ENCODE measurements at places on chromosomes 2 and 18.

- DNase-seq: peak; percentile 85
These were observed 176.7 kb downstream of the NRP2 start for GRCh38 chr2:205858881-205859441.

GRCh38 chr2:1070601-1071000 lies 120.0 kb downstream of the SNTG2 start:
- no peak for DNase-seq

DNA sequence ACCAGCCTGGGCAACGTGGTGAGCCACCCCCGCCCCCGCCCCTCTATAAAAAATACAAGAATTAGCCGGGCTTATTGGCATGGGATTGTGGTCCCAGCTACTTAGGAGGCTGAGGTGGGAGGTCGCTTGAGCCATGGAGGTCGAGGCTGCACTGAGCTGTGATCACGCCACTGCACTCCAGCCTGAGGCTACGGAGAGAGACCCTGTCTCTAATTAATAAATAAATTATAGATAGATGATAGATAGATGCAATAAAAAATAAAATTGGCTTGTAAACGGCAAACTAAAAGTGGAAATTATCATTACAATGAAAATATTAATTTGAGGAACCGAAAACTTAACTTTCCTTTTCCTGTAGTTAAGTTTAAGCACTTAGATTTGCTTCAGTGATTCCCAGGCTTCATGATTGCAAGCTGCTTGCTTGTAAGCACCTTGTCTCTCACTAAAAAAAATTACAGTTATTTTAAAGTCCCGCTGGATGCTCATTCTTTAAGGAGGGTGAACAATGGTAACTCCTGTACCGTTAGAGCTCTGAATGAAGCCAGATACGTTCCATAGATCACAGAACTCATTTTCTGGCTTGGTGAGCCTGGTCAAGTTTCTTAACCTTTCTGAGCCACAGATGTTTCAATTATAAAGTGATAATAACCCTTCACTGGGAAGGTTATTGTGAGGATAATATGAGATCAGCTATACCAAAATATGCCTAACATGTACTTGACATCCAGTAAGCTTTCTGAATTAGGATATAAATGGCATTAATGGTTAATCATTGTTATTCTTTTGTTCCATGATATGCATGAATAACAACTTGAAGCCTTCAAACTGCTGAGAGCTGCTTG lies 9.3 kb upstream of the NARS1 start:
- DNase-seq: no peak

DNA sequence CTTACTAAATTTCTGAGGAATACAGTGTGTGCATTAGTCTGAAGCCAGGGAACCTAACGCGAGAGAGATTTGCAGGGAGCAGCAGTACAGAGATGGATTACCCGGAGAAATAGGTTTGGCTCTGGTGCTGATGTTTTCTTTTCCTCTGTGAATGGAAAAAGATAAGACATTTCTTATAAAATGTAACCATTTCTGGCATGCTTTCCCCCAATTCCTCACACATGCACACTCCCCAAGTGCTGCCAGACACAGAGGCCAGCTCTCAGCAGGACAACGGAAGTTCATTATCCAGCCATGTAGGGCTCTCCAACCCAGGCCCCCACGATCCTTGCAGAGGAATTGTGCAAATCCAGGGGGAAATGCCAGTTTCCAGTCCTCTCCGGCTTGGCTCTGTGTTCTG lies 224.5 kb upstream of the MGAT5 start:
- DNase-seq: no peak

DNA sequence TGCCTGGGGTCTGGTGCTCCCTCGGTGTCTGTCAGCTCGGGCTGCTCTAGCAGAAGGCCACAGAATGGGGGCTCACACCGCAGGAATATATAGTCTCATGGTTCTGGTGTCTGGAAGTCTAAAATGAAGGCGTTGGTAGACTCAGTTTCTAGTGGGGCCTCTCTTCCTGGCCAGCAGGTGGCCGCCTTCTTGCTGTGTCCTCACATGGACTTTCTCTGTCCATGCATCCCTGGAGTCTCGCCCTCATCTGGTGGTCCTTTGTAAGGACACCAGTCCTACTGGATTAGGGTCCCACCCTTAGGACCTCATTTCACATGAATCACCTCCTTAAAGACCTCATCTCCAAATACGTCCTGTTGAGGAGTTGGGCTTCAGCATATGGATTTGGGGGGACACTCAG lies 65.7 kb downstream of the RRM2 start:
- no peak for DNase-seq

GRCh38 chr2:178191004-178191508 lies 3.3 kb upstream of the OSBPL6 start:
- no peak for DNase-seq

DNA sequence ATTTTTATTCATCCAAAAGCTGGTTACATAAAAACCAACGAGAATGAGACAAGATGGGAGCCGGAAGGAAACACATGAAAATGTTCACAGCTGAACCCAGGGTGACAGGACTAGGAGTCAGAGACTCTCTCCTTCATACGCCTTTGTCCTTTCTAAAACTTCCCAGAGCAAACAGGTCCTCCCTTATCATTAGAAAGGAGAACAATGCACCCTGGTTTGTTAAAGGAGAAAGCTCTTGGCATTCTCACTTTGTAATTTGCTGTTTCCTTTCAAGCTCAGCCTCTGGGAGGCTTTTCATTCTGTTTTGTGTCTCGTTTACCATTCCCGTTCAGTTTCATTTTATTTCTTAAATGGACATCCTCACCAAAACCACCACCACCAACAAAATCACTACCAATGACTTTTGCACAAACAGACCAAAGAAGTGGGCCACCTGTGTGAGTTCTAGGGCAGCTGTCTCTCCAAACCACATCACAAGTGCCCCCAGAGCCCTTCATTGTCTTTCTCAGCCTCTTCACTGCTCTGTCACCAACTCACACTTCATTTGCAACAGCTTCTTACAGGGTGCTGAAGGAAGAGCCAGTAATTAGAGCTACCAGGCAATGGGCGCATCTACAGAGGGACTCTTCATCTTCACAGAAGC lies 105.3 kb downstream of the HDAC4 start:
- no peak for DNase-seq

- DNase-seq: no peak
These were observed 60.9 kb upstream of the SLC9A2 start for GRCh38 chr2:102558463-102558862.

DNA sequence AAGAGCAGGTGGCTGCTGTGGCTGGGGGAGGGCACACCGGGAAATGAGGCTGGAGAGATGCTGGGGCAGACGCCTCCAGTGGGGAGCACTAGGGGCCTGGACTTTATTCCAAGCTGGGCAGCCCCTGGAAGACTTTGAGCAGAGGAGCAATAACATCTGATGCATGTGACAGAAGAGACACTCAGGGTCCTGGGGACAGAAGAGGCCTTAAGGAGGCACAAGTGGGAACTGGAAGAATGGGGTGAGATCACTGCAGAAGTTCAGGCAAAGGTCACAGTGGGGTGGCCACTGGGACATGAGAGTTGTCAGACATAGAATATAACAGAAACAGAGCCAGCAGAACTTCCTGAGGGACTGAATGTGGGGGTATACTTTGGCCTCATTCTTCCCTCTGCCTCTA lies 24.0 kb downstream of the TGFA start:
- DNase-seq: no peak

GRCh38 chr18:47387864-47388263 lies 136.4 kb upstream of the SKOR2 start:
- no peak for DNase-seq

DNA sequence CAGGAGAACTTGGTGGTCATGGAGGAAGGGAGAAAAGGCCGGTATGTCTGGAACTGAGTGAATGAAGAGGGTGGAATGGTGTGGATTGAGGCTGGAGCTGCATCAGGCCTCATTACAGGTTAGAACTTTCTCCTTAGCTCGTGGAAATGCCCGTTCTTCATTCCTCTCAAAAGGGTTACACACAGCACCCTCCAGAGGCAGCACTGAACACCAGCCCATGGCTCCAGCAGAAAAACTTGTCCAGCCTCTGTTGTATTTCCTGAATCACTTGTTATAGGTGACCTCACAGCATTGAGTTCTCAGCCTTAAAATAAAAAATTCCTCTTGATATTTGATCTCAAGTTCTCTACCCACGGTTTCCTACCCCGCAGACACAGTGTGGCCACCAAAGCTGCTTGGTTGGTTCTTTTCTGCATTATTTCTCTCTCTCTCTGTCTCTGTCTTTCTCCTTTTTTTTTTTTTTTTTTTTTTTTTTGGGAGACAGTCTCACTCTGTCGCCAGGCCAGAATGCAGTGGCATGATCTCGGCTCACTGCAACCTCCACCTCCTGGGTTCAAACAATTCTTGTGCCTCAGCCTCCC lies 89.6 kb downstream of the ITGB1BP1 start:
- DNase-seq: peak; percentile 76

- DNase-seq: no peak
These were observed 758.9 kb downstream of the LRRTM4 start for GRCh38 chr2:76763276-76763675.

DNA sequence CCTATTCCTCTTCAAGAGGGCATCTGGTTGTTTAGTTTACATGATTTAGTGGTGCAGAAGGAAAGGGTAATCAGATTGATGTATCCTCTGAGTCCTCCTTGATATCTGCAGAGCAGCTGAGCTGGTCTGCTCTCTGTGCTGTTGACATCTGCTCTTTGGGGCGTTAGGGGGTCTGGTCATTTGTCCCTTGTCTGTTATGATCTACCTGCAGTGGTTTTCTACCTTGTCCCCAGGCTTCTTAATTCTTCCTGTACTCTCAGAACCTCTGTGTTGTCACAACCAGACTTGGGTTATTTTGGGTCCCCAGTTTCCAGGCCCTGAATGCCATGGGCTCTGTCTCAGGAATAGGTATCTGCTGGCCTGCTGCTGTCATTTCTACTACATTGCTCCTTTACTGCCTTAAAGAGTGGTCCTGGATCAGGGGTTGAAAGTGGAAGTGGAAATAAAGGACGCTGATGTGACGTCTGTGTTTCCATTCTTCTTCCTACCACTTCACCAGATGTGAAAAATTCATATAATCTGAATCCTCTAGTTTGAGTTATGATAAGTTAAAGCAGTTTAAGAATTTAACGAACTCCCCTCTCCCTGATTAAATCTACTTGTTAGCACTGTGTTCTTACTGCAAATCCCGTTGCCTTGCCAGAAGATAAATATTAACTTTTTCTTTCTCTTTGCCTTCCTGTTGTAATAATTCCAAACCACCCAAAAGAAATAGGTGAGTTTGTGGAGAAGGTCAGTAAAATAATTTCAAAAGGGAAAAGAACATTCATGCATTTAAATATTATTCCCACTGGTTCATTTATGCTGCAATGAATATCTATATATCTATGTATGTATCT lies 16.6 kb upstream of the CPS1 start:
- no peak for DNase-seq

- no peak for DNase-seq
These were observed 614.1 kb upstream of the SETBP1 start for GRCh38 chr18:44066541-44066940.

DNA sequence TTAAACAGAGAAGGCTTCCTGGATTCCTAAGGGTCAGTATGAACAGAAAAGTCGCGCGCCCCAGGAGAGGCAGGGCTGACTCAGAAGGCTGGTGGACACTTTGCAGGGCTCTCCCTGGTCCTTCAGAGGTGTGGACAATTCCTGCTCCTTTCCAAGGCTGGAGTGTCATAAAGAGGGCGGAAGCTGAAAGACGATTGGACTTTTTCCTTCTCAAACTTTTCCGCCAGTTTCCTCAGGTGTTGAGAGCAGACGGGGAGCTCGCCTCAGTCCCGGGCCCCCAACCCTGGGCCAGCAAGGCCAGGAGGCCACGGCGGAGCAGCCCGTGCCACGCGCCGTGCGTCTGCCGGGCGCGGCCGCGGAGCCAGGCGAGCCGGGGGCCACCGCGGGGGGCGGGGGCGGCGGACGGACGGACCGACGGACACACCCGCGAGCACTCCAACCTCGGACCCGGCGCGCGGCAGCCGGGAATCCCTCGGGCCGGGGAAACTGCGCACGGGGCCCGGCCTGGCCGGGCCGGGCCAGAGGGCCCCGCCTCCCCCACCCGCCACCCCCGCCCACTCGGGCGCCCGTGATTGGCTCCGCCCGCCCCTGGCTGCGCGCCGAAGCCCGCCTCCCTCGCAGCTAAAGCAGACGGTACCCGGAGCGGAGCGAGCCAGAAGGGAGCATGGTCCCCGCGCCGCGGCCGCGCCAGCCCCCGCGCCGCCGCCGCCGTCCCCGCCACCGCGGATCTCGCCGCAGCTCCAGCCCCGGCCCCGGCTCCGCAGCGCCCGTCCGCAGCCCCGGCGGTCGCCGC lies at the start of gene KLHL29:
Gene KLHL29, plus strand, starts transcription at position 629 of the 793 bp plus-strand sequence. CDS start 177,018 bp downstream, outside the sequence.
- DNase-seq: peak; percentile 78

- DNase-seq: peak; percentile 5
These were observed 108.7 kb downstream of the TRIM43 start for GRCh38 chr2:95700519-95700918.

- peak; percentile 60 for DNase-seq
These were observed 475.8 kb downstream of the TXNL1 start for GRCh38 chr18:56162311-56163265.

- no peak for DNase-seq
These were observed 17.1 kb downstream of the CCT7 start for GRCh38 chr2:73250872-73251846.

DNA sequence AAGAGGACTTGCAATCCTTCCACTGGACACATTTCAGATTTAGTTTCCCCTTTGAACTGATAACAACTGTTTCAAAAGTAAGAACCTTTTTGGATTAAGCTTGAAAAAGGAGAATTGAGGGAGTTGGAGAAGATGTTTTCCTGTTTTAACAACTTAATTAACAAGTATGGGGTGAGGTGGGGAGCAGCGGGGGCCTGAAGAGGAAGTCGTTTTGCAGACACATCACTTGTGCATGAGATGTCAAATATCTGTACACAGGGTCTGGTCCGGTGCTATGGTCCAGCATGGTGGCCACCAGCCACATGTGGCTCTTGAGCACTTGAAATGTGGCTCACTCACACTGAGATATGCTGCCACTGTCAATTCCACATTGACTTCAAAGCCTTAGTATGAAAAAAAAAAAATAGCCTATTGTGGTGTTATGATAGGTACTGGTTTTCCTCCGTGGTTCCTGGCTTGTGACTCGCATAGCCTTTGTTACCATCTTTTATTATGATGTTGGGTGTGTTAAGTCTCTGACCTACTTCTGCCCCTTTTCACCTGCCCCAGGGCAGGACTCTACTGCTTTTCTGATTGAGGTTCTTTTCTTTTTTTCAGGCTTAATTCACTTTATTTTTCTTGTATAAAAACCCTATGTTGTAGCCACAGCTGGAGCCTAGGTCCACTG lies 205.5 kb downstream of the BCL2 start:
- no peak for DNase-seq

GRCh38 chr18:23243178-23243577 lies 107.9 kb downstream of the CABLES1 start:
- no peak for DNase-seq

DNA sequence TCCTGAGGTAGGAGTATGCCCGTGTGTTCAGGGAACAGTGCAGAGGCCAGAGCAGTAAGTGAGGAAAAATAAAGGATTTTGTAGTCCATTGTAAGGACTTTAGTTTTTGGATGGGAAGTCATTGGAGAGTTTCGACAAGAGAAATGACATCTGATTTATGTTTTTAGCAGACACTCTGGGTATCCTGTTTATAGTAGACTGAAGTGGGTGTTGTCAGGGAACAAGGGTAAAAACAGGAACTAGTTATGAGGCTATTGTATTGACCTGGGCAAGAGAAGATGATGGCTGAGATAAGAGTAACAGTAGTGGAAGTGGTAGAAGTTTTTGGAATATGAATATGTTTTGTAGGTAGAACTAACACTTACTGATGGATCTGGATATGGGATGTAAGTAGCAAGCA lies 59.8 kb downstream of the GTF2A1L start:
- no peak for DNase-seq

- DNase-seq: no peak
These were observed 21.6 kb upstream of the KIF5C start for GRCh38 chr2:148853458-148853857.
